ENCODE measurements at places on chromosomes 16 and 17. TPM values are rescaled to one million over a fixed set of nuclear protein-coding genes. Genes with fewer than 3 reads are reported as not detected.

CCL17 gene
- total RNA-seq = 1.2 TPM

PTGES3L gene
- 0.25 TPM for total RNA-seq

SMIM22 gene
- total RNA-seq = not detected

SLC16A11 gene
- 1.9 TPM for total RNA-seq

SEZ6 gene
- total RNA-seq = not detected

- no peaks in the 10 kb centered on the region for H3K36me3 ChIP-seq
- H3K4me3 ChIP-seq = no peak overlapping the region
- H3K27me3 ChIP-seq = no peaks in the 10 kb centered on the region
- H3K27ac ChIP-seq = no peak overlapping the region
- no peak for DNase-seq
Measured at GRCh38 chr17:37400505-37400904, 6.1 kb downstream of the ACACA start.

DNA sequence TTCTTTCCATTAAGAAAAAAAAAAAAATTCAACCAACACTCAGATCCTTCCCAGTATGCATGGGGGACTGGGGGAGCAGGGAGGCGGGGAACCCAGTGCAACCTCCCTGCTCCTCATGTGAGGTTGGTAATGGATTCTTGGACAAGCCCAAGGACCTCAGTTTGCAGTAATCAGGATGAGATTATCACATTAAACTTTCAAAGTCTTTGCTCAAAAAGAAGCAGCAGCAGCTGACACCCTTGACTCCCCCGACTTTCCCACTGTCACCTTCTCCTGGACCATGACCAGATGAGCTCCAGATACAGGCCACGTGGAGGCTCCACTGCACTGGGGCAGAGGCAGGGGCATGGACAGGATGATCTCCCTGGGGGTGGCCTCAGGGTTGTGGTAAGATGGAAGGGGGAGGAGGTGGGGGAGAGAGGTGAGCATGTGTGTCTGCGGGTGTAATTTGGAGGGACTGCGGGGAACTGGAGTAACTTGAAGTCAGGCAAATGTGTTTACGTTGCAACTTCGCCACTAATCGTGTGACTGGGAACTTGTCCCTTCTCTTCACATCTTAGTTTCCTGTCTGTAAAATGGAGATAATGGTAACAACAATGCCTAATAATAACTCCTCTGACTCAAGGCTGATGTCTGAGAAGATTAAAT is 19.8 kb downstream of the ZNF385C start:
- H3K36me3 ChIP-seq = no peaks in the 10 kb centered on the region
- DNase-seq = no peak
- H3K4me3 ChIP-seq = no peak overlapping the region
- H3K4me1 ChIP-seq = no peaks in the 10 kb centered on the region

DNA sequence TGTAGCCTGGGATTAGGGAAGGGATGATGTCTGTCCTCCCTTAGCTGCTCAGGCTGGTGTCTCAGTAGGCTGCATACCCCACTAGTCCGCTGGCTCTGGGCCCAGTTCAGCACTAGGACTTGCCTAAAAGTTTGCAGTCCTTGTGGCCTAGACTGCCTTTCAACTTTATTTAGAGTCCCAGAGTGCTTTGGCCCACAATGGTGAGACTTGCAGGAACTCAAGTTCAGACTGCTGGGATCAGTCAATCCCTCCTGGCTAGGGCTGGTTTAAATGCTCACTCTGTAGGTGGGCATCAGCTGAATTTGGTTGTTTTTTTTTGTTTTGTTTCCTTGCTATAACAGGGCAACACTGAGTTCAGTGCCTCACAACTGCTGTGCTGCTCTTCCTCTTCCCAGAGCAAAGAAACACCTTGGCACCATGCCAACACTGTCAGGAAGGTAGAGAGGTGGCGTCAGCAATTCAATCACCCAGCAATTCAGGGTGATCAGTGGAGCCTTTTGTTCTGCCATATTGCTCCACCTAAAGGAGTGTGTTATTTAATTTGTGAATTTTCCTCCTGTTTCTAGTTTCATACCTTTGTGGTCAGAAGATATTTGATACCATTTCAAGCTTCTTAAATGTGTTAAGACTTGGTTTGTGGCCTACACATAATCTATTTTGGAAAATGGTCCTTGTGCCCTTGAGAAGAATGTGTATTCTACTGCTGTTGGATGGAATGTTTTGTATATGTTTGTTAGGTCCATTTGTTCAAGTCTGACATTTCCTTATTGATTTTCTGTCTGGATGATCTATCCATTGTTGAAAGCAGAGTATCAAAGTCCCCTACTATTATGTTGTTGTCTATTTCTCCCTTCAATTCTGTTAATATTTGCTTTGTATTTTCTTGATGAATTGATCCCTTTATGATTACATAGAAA is 284.0 kb upstream of the PMFBP1 start:
- DNase-seq = no peak
- no peak overlapping the region for H3K27ac ChIP-seq
- no peaks in the 10 kb centered on the region for H3K36me3 ChIP-seq
- H3K4me1 ChIP-seq = no peaks in the 10 kb centered on the region
- H3K4me3 ChIP-seq = no peak overlapping the region

- no peaks in the 10 kb centered on the region for H3K36me3 ChIP-seq
- peaks cover 5% of the 10 kb centered on the region for H3K27me3 ChIP-seq
- H3K4me1 ChIP-seq = peaks cover 10% of the 10 kb centered on the region
- DNase-seq = no peak
- no peak overlapping the region for H3K27ac ChIP-seq
Measured at GRCh38 chr16:81401035-81401950, 43.3 kb upstream of the CMIP start.

DNA sequence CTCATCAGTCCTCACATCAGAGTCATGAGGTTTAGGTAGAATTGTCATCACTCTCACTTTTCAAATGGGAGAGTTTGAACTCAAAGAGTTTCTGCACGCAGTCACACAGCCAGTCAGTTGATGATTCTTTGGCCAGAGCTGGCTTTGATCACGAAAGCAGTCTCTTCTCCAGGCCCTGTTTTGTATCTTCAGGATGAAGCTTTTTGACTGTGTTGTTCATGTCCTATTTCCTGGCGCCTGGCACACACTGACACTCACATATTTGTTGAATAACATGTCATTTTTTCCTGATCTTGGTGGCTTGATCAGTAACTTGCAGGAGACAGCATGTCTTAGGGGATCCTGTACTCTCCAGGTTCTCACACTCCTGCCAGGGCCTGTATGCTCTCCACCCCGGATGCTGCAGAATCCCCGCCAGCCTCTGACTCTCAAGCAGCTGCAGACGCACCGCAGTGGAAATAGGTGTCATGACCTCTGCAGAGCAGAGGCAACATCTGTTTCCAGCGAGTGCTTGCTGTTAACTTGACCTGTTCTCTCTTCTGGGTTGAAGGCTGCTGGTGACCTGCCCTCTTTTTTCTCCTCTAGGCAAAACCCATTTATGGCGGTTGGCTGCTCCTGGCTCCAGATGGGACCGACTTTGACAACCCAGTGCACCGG is 33.0 kb downstream of the MPRIP start:
- H3K27me3 ChIP-seq = no peaks in the 10 kb centered on the region
- peaks cover 45% of the 10 kb centered on the region for H3K4me1 ChIP-seq

- no peaks in the 10 kb centered on the region for H3K4me1 ChIP-seq
- H3K27me3 ChIP-seq = no peaks in the 10 kb centered on the region
- H3K4me3 ChIP-seq = no peak overlapping the region
- no peak for DNase-seq
- H3K36me3 ChIP-seq = no peaks in the 10 kb centered on the region
Measured at GRCh38 chr16:88927010-88927409, 50.0 kb downstream of the CBFA2T3 start.
